IMR-90 (cell line): ENCODE measurements at places on chromosomes 3 and 15. TPM values are rescaled to one million over a fixed set of nuclear protein-coding genes. Genes with fewer than 3 reads are reported as not detected.
A peak's percentile ranks its signal among the peaks of the same experiment; 100 is the strongest.

DNA sequence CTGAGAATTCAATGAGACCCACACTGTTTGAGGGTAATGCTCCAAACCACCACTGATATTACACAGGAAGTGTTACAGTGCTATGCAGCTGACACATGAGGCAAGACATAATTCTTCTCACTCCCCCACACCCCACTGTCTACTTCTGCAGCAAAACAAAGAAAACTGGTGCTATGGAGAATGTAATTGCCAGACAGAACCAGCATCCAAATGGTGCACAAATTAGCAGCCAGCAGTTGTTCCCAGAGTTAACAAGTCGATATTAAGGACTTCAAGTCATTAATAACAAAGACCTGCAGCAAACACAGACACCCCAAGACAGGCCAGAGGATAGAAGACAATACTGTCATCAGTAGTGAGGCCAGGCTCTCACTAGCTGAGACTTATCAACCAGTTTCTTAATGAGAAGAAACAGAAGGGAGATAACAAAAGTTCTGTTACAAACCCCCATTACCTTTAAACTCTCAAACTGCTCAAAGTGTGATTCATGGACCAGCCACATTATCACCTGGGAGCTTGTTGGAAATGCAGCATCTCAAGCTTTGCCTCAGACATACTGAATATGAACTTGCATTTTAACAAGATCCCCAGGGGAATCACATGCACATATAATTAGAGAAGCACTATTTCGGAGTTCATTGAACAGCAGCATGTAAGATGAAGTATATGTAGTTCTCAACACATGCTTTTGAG, 58.7 kb upstream of the FNDC3B start:
- peak; percentile 38 for DNase-seq
- no peaks in the 10 kb centered on the region for H3K36me3 ChIP-seq
- no peak overlapping the region for H3K27ac ChIP-seq
- no peak overlapping the region for H3K4me3 ChIP-seq
- no peaks in the 10 kb centered on the region for H3K27me3 ChIP-seq

DNA sequence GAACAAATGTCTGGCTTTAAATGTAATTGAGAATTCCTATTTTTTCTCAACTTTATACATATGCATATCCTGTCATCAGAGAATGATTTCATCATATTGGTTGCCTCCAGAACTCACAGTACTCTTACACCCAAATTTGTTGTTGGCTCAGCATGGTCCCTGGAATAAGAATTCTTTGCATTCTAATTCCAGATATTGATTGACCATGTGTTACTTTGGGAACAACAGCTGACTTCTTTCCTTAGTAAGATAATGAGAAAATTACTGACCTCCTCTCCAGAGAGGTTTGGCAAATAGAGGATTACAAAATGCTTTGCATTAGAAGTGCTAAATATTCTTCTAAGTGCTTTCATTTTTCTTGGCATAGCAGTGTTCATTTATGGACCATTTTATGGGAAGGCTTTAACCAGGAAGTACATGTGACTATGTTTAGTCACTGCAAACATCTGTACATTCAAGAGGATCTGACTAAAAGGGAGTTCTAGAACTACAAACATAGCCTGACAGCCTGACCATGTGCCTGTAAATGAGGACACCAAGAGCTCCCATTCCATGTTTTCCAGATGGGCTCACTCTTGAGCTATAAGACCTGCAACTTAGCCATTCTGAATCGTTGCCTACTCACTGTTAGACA, 391.6 kb upstream of the DPPA4 start:
- no peaks in the 10 kb centered on the region for H3K36me3 ChIP-seq
- no peaks in the 10 kb centered on the region; the same call in 1 of the 2 replicates for H3K4me1 ChIP-seq
- H3K27me3 ChIP-seq: no peaks in the 10 kb centered on the region
- peak; percentile 7 for DNase-seq

- no peaks in the 10 kb centered on the region for H3K4me1 ChIP-seq
- no peaks in the 10 kb centered on the region for H3K36me3 ChIP-seq
- no peak overlapping the region for H3K4me3 ChIP-seq
- no peak for DNase-seq
- no peaks in the 10 kb centered on the region for H3K27me3 ChIP-seq
Measured at GRCh38 chr15:76584868-76585575, 248.4 kb downstream of the ISL2 start.

DNA sequence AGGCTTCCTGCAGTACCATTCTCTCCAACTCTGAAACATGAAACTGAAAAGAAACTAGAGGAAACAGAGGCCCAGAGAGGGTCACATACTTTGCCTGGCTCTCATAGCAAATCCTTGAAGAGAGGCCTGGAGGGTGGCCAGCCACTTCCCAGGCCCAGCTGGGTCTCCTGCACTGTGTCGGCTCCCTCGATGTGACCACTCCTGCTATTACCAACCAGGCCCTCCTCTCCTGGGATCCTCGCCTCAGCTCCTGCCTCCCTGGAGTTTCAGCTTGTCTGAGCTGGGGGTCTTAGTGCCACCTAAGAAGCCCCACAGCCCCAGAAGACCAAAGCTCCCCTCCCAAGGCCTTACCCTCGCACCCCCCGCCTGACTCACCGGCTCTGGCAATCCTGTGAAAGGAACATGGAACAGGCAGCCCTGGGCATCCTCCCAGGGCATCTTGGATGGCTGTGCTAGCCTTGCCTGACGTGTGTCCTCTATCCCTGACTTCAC, 4.6 kb downstream of the LOXL1 start:
- no peaks in the 10 kb centered on the region for H3K27me3 ChIP-seq
- H3K27ac ChIP-seq: peak overlapping the region; percentile 50; the same call in 1 of the 2 replicates
- H3K4me1 ChIP-seq: peaks cover 43% of the 10 kb centered on the region
- peaks cover 12% of the 10 kb centered on the region for H3K36me3 ChIP-seq

- peaks cover 4% of the 10 kb centered on the region; the same call in 1 of the 2 replicates for H3K27me3 ChIP-seq
- H3K4me3 ChIP-seq: no peak overlapping the region
- no peak for DNase-seq
- no peak overlapping the region for H3K27ac ChIP-seq
Measured at GRCh38 chr3:132245552-132246142, 71.6 kb upstream of the ACP3 start.

DNA sequence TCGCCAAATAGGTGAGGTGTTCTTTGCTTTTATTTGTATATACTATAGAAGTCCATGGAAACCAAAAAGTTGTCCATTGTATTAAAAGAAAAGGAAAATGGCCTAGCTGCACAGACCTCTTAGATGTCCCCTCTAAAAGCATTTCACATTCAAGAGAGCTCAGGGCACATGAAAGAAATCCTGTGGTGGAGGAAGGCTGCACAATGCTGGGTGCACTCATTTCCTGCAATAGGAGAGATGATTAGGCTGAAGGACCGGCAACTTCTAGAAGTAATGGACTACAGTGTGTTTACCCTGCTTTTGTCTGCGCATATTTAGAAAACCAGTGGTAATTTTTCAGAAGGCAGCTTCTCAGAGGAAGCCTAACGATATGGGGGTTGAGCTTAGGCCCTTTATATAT, 25.4 kb downstream of the PPM1L start:
- no peak overlapping the region for H3K4me3 ChIP-seq
- H3K4me1 ChIP-seq: no peaks in the 10 kb centered on the region
- no peak for DNase-seq
- no peaks in the 10 kb centered on the region for H3K27me3 ChIP-seq

GRCh38 chr3:147699175-147699838, 290.1 kb downstream of the ZIC1 start:
- H3K4me3 ChIP-seq: no peak overlapping the region
- no peaks in the 10 kb centered on the region for H3K4me1 ChIP-seq
- DNase-seq: peak; percentile 21
- no peak overlapping the region for H3K27ac ChIP-seq
- H3K36me3 ChIP-seq: no peaks in the 10 kb centered on the region
- H3K27me3 ChIP-seq: no peaks in the 10 kb centered on the region

DNA sequence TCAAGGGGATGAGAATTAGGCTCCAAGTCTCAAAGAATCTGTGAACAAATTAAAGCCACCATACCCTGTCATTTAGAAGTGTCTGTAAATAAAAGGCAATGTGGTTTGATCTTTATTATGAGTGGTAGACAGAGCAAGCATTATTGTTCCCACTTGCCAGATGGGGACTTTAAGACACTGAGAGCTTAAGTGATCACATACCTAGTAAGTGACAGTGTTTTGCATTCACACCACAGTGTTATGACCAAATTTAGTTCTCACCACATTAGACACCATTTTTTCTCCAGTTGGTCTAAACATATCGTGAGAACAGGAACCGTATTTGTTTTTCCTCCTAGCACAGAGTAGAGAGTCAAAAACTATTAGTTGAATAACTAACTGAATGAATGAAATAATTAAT, 13.2 kb upstream of the ZBED2 start:
- peaks cover 6% of the 10 kb centered on the region for H3K4me1 ChIP-seq
- no peaks in the 10 kb centered on the region for H3K27me3 ChIP-seq
- no peaks in the 10 kb centered on the region for H3K36me3 ChIP-seq

DNA sequence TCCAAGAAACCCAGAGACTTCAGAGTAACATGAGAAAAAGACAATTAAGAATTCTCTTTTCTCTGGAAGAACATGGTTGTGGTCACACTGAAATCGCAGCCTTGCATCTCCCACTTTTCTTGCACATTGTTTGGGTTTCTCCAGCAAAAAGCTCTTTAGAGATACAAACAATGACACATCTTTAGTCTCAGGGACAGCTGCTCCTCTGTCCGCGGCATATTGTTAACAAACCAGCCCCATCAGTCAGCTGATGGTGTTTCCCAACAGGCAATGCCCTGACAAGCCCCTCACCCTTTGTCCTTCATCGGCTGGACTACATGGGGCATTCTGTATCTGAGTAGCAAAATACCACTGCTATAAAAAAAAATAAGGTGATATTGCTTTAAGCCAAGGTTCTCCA, 53.4 kb downstream of the UMPS start:
- peaks cover 5% of the 10 kb centered on the region; the same call in 1 of the 2 replicates for H3K36me3 ChIP-seq
- H3K27ac ChIP-seq: no peak overlapping the region
- H3K27me3 ChIP-seq: no peaks in the 10 kb centered on the region
- H3K4me1 ChIP-seq: peaks cover 32% of the 10 kb centered on the region
- peak; percentile 61 for DNase-seq

- no peak overlapping the region for H3K4me3 ChIP-seq
- H3K4me1 ChIP-seq: peaks cover 11% of the 10 kb centered on the region
- H3K36me3 ChIP-seq: no peaks in the 10 kb centered on the region
- H3K27me3 ChIP-seq: no peaks in the 10 kb centered on the region
- no peak overlapping the region for H3K27ac ChIP-seq
Measured at GRCh38 chr15:80415358-80415670, 11.1 kb downstream of the ARNT2 start.

DNA sequence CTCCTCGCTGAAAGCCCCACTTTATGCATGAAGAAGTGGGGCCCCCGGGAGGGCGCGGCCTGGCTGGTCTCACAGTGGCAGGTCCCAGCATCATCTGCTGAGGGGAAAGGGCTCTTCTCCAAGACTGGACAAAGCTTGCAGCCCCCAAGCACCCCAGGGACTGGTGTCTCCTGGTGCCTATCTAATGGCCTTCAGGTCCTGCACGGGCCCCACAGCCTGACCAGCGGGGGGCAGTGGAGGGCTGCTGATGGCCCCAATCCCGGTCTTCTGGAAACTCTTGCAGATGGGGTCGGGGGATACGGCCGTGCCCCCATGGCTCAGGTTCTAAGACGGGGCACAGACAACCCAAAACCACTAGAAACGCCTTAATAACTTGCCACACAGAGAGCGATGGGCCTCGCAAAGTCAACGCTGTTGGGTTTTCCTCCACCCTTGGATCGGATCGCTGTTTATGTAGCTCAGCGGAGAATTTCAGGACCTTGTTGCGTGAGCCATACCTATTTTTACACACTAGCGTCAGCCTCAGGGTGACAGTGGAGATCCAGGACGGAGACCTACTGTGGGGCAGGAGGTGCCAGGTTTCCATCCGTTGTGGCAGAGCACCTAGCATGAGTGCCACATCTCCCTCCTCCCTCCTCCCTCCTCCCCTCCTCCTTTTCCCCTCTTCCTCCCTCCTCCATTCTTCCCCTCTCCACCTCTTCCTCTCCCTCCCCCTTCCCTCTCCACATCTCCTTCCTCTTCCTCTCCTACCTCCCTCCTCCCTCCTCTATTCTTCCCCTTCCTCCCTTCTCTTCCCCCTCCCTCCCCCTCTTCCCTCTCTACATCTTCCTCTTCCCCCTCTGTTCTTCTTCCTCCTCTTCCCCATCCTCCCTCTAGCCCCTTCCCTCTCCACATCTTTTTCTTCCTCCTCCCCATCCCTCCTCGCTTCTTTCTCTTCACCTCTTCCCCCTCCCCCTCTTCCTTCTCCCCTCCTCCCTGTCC, 79.3 kb upstream of the ALDH1L1 start:
- peak; percentile 10 for DNase-seq
- no peaks in the 10 kb centered on the region; the same call in 1 of the 2 replicates for H3K27me3 ChIP-seq
- peaks cover 6% of the 10 kb centered on the region; the same call in 1 of the 2 replicates for H3K4me1 ChIP-seq
- peak overlapping the region; percentile 36; the same call in 1 of the 2 replicates for H3K27ac ChIP-seq

DNA sequence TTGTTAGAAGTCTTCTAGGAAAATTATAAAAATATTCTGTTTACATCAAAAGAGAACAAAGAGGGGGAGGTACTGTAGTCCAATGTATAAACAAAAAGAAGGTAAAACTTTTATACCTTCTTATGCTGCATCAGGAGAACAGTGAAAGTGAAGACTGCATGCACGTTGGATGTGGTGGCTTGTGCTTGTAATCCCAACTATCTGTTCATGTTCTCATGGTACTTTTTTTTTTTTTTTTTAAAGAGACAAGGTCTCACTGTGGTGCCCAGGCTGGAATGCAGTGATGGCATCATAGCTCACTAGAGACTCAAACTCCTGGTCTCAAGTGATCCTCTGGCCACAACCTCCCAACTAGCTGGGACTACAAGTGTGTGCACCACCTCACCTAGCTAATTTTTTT, 4.2 kb downstream of the SEC62 start:
- H3K36me3 ChIP-seq: peaks cover 5% of the 10 kb centered on the region
- no peaks in the 10 kb centered on the region for H3K27me3 ChIP-seq
- no peak overlapping the region for H3K4me3 ChIP-seq
- DNase-seq: no peak

DNA sequence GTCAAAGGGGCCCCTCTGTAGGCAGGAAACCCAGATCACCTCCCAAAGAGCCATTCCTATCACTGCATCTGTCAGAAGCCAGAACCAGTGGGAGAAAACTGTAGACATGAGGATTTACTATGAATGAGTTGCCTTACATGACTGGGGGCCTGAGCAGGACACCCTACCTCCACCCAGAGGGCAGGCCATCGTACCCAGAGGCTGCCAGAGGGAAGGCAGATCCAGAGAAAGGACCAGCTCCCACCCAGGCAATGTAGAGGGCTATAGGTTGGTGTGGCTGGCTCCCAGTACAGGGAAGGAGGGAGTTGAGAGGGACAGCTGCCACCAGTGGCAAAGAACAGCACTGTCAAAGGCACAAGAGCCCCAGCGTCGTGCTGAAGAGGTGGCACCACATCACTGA, 233.2 kb downstream of the OCA2 start:
- no peaks in the 10 kb centered on the region for H3K4me1 ChIP-seq
- H3K36me3 ChIP-seq: no peaks in the 10 kb centered on the region
- no peak overlapping the region for H3K27ac ChIP-seq
- H3K27me3 ChIP-seq: no peaks in the 10 kb centered on the region
- DNase-seq: no peak

GRCh38 chr3:42501681-42502428, 588 bp upstream of the VIPR1 start:
- no peaks in the 10 kb centered on the region for H3K36me3 ChIP-seq
- H3K27me3 ChIP-seq: peaks cover 58% of the 10 kb centered on the region
- no peaks in the 10 kb centered on the region for H3K4me1 ChIP-seq
- peak; percentile 2 for DNase-seq
- no peak overlapping the region for H3K27ac ChIP-seq
- no peak overlapping the region for H3K4me3 ChIP-seq

PPM1L gene
- 0.18 and 0.28 TPM in 2 replicates for total RNA-seq

ENTPD3 gene
- not detected in 2 replicates for total RNA-seq

RNU5B-1 gene
- not detected in 2 replicates for total RNA-seq

NECTIN3 gene
- 155 and 182 TPM in 2 replicates for total RNA-seq
